Aorta (tissue), 5 donors: ENCODE measurements at places on chromosomes 6 and 20. TPM values are rescaled to one million over a fixed set of nuclear protein-coding genes. Genes with fewer than 3 reads are reported as not detected.

The SLC35F1 gene
- 0.81 TPM for total RNA-seq

The GSTA2 gene
- not detected for total RNA-seq

The BMP7 gene
- total RNA-seq: 0.52 TPM

The DPPA5 gene
- total RNA-seq: not detected

The TUBB2A gene
- total RNA-seq: 40.0 TPM

The UNC93A gene
- total RNA-seq: not detected

The PARD6B gene
- 1.2 TPM for total RNA-seq
